ENCODE measurements at places on chromosomes 6 and 20.

GRCh38 chr6:38336922-38337321, 302.8 kb downstream of the BTBD9 start:
- no peak for DNase-seq

DNA sequence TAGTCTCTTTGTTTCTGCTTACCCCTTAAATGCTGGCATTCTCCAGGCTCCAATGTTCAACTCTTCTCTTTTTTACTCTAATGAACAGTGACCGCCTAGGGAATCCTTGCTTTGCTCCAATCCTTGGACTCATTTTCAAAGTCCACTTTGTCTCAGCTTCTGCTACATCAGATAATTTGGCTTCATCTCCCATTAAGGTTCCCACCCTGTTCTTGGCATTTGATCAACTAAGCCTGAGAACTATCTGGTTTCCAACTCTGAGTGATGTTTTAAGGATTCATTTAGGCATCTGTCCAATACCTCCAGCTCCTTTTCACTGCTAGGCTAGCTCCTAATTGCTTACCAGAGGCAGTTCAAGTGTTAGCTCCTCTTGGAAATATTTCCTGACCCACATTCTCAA, 64.9 kb downstream of the ME1 start:
- no peak for DNase-seq

GRCh38 chr20:59159091-59159490, 4.5 kb upstream of the ZNF831 start:
- no peak for DNase-seq

DNA sequence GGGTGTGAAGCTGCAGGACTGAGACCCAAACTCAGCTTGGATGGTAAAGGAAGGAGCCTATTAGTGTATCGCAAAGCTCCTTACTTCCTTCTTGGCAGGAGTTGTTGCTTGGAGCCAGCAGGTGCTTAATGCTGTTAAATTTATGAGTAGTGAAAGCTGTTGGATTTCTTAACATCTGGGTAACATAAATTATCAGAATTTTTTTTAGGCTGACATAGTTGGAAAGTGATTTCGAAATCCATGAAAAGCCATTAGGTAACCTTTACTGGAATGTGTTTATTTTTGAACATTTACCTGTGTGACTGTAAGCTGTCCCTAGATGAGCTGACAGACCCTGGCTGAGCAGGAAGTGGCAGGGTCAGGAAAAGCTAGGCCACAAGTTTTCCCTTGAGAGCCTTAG, 470.4 kb upstream of the SLC35B3 start:
- no peak for DNase-seq

GRCh38 chr20:57702091-57702490, 7.7 kb downstream of the PMEPA1 start:
- no peak for DNase-seq

- no peak for DNase-seq
Measured at GRCh38 chr6:166194914-166195859, 27.5 kb upstream of the TBXT start.

DNA sequence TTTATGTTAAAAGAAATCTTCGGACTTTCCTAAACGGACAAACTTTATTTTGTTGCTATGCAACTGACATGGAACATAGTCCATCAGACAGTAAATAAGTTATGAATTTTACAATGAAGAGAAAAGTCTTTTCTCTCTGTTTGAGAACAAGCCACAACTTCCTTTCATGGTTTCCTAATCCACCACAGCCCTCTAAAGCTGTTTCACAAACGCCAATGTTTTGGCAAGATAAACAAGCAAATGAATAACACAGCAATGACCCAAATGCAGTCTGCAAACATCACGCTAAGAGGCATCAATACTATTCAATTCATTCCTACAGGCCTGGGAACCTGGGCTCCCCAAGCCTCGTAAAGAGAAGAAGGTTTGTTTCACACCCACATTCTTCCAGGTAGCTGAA, 60.4 kb downstream of the HAO1 start:
- DNase-seq: no peak

- DNase-seq: no peak
Measured at GRCh38 chr6:36347621-36348020, 10.9 kb upstream of the BNIP5 start.

- DNase-seq: no peak
Measured at GRCh38 chr6:82248273-82248735, 760 bp upstream of the IBTK start.

GRCh38 chr20:10286356-10286755, 67.7 kb downstream of the SNAP25 start:
- no peak for DNase-seq

DNA sequence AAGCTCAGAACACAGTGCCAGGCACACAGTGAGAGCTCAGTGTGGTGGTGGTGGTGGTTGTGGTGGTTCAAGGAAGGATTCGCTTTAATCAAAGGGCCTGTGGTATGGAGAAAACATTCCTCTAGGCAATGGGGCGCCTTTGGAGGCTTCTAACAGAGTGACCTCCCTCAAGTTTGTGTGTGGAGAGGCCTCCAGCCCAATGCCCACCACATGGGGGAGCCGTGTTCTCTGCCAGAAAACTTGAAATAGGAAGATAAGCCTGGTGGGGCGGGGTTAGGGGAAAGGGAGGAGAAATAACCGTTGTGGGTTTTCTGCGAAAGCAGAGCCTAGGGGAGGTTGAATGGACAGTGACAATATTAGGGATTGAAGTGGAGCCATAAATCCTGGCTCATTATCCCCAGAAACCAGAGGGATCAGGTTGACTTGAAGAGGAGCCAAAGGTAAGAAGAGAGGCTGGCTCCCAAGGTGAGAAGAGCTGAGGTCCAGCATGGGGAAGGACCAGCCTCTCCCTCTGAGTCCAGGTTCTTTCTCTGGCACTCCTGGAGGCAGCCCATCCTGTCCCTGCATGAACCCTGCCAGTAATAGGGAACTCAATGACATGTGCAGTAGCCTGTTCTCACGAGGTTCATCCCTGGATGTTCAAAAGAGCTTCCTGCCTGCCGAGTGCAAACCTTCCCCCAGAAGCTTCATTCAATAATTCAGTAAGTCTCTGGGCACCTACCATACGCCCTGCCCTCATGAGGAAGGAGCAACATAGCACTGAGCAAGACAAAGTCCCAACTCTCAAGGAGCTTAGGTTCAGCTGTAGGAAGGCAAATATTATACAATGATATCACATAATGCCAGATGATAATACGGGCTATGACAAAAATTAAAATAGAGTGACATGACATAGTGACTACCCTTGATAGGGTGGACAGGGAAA, 51.4 kb downstream of the TGM2 start:
- DNase-seq: no peak

- no peak for DNase-seq
Measured at GRCh38 chr6:129494099-129494498, 215.9 kb downstream of the ARHGAP18 start.

DNA sequence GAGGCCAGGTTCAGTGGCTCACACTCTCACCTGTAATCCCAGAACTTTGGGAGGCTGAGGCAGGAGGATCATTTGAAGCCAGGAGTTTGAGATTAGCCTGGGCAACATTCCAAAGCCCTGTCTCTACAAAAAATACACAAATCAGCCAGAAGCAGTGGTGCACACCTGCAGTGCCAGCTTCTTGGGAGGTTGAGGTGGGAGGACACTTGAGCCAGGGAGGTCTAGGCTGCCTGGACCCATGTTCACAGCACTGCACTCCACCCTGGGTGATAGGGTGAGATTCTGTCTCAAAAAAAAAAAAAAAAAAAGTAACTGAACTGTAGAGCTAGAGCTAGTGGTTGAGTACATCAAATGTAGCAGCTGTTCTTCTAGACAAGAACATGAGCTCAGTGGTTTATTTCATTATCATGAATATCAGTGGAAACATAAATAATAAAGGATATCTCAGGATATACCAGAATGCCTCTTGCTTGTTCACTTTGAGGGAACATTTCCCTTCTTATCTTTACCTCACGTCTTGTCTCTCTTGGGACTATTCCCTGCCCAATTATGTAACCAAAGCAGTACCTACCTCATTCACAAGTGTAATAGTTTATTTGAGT, 17.6 kb downstream of the NANP start:
- DNase-seq: no peak

GRCh38 chr20:19257865-19258264, 45.4 kb downstream of the SLC24A3 start:
- DNase-seq: no peak

- no peak for DNase-seq
Measured at GRCh38 chr20:8523684-8524083, 391.6 kb downstream of the PLCB1 start.

DNA sequence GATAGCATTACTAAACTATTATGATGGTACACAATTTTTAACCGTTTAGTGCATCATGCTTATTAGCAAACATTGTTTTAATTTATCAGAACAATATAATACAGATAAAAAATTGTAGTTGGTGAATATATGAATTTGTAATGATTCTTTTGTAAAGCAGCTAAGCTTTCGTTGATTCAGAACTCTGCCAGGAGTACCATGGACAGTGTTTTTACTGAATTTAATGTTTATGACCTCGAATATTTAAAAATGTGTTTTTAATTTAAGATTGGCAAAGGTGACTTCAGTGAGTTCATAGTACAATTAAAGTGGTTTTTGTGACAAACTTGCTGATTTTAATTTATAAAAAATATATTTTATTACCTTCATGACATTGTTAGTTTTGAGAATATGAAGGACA, 10.0 kb downstream of the AFDN start:
- no peak for DNase-seq

DNA sequence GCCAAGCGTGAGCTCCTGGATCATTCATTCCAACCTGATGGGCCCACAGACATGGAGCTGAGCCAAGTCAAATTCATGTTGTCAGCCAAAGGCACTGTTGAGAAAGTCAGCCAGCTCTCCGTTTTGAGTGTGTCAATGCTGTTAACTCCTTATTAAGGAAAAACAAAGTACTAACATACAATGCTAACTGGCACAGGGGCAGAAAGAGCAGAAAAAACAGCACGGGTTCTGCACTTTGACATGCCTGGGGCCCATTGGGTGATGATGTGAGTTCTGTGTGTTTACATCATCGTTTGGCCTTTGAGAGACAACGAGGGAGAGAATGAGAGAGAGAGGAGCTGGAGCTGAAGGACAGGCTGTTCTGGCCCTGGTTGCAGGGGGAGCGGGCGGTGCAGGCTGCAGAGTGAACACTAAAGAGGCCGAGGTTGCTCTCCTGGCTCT, 85.9 kb downstream of the SMOC2 start:
- DNase-seq: no peak

DNA sequence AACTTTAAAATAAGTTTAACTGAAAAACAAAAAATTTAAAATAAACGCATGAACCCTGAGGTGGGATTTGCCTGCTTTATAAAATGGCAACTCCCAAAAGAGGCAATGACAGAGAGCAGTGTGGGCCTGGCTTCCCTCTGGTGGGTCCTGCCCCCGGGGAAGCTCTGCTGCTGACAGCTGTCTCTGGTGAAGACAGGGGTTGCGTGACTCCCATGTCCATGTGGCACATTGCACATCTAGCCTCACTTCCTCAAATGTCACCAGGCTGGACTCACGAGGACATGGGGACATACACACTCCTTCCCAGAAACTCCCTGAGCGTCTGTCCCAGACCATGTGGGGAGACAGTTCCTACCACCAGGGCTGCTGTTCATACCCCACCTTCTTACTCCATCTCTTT, 66.2 kb downstream of the ABHD12 start:
- no peak for DNase-seq

- no peak for DNase-seq
Measured at GRCh38 chr6:159467473-159468041, 225.5 kb downstream of the SOD2 start.

GRCh38 chr6:10402648-10403311, 12.1 kb downstream of the TFAP2A start:
- DNase-seq: no peak

GRCh38 chr6:106501960-106502371, 127.3 kb downstream of the RTN4IP1 start:
- no peak for DNase-seq

DNA sequence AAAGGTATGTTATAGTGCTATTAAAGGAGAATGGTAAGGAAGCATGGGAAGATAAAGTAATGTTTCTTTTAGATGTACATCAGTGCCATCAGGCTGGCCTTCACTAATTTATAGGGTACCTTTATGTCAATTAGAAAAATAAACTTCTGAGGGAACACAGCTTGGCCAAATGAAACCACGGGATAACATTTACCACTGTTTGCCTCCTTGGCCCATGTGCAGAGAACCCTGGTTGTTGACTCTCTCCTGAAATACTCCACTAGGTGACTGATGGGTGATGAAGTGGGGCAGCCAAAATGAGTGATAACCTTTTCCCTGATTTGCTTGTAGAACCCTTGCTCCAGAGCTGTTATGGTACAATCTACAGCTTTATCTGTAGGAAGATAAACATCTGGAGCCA, 9.5 kb downstream of the TRIM38 start:
- no peak for DNase-seq

DNA sequence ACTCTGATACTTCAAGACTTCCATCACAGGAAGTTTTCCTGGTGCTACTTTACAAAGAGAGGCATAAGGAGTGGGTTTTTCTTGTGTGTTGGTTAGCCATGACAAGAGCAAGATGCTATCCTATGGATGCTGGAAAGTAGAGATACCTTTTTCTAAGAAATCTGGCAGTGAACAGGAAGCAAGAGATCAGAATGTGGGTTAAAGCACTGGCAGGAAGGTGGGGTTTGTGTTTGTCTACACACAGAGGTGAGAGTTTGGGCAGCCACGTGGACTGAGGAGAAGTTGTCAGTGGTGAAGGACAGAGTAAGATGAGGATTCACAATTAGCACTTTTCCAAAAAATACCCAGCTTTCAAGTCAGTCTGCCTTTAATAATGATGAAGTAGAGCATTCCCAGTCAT, 17.9 kb downstream of the SLC2A12 start:
- DNase-seq: no peak

DNA sequence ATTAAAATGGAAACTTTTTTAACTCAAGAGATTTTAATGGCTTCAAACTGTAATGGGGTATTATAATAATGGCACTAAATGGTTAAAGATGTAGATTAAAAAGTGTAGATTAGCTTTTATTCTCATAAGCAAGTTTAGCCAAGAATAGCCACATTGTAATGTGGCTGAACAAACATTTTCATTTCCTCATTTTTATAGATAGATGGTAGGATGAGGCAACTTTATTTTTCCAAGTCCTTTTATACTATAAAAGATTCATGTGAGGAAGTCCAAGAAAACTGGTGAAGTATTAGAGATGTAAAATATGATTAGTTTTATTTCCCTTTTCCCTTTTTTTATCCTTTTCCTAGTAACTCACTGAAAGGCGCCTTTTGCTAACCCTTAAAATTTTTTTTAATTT, 88.8 kb downstream of the ATRN start:
- DNase-seq: no peak

DNA sequence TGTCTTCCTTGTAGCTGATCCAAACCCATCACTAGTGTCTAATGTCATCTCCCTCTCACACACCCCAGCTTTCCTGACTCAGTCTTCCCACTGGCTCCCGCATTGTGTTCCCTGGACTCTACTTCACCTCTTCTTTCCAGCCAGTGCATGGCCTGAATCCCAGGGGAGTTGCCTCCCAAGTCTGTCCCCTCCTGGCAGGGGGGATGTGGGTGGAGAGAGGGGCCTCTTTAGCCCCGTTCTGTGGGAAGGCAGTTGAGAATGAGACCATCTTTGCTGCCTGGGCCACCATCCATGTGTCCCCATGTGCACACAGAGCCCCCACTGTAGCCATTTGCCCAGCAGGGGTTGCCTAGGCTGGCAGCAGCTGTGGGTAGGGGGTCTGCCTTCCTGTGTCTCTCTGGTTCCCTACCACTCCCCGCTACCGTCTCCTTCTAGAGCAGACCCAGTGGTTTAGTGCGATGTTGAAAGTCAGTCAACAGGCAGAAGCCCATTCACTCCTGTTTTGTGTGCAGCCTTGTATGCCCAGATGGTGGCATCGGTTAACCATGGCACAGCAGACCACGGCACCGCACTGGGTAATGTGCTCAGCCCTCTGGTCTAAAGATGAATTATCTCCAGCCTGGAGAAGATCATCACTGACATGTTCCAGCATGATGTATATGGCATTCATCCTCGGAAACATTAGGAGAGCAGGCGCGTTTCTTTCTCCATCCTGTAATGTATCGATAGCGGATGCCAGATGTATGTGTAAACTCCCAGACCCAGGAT, 178.8 kb upstream of the SNX9 start:
- DNase-seq: peak; percentile 52

All from posterior cingulate gyrus (tissue), 11 donors.